ENCODE measurements at places on chromosomes 6 and 20. TPM values are rescaled to one million over a fixed set of nuclear protein-coding genes. Genes with fewer than 3 reads are reported as not detected.
A peak's percentile ranks its signal among the peaks of the same experiment; 100 is the strongest.

DNA sequence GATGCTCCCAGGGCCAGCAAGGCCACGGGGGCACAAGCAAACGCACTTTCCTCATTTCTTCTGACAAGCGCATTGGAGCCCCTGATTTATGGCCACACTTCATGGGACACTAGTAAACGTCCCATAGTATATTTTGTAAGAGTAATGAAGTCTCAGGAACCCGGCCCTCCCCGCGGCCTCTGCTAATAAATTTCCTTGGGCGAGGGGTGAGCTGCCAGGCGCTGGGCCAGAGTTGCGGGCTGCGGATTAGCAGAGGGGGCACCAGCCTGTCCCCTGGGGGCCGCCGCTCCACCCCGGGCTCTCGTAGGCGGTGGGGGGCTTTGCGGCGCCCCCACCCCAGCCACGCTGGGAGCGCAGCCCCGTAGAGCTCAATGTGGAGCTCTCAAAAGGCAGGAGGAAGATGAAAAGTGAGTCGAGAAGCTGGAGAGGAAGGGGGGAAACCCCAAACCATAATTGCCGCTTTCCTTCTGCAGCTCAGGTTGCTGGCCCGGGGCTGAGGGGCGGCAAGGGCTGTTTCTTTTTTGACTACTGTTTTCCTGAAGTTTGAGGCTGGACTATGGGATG lies 173.6 kb downstream of the CDC5L start:
- H3K4me1 ChIP-seq, result peaks cover 11% of the 10 kb centered on the region
- no peak overlapping the region for H3K27ac ChIP-seq
- no peaks in the 10 kb centered on the region for H3K36me3 ChIP-seq
- H3K4me3 ChIP-seq, result no peak overlapping the region
- no peaks in the 10 kb centered on the region for H3K27me3 ChIP-seq
- DNase-seq, result no peak

DNA sequence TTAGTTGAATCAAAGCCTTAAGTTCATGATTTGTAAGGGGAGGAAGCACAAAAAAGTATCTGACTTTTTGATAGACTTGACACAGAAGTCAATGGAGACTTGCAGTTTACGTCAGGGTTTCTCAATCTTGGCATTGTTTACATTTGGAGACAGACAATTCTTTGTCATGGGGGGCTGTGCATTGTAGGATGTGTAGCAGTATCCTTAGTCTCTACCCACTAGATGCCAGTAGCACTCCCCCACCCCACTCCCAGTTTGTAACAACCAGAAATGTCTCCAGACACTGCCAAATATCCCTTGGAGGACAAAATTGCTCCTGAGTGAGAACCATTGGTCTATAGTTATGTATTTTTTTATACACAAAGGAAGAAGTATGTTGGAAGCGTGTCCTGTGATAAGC lies 434.1 kb downstream of the RFPL4B start:
- no peaks in the 10 kb centered on the region for H3K36me3 ChIP-seq
- H3K27me3 ChIP-seq, result no peaks in the 10 kb centered on the region
- H3K4me1 ChIP-seq, result no peaks in the 10 kb centered on the region
- H3K27ac ChIP-seq, result no peak overlapping the region

GGT7 gene
- 2.5 TPM for total RNA-seq

DNA sequence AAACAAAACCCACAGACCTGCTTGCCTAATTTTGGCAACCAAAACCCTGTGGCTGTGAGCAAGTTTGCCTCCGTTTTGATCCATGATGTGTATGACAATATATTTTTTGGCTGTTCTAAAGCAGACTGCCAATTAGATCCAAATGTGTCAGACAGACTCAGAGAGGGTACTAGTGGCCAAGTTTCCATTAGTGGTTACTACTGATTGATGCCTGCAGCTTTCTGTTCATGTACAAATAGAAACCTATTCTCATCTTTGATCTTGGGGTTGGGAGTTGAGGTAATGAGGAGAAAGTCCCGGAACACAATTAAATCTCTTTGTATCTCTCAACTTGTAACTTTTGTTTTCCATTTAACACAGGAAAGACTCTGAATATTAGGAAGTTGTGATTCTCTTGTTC lies 100.9 kb downstream of the RNF144B start:
- peak overlapping the region; percentile 1 for H3K27ac ChIP-seq
- H3K27me3 ChIP-seq, result no peaks in the 10 kb centered on the region
- H3K36me3 ChIP-seq, result no peaks in the 10 kb centered on the region
- peak; percentile 32 for DNase-seq
- H3K4me1 ChIP-seq, result peaks cover 31% of the 10 kb centered on the region
- H3K4me3 ChIP-seq, result no peak overlapping the region

DNA sequence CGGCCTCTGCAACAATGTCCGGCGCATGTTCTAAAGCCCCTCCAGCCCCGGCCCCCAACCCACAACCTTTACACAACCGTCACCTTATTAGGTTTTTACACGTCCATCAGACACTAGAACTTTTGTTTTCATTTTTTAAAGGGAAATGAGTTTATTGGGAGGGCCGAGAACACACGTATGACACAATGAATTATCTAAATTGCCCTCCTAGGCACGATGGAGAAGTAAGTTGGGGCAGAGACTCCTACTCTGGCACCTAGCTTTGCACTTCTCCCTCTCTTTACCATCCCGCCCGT lies 1.2 kb upstream of the DLL1 start:
- peaks cover 14% of the 10 kb centered on the region for H3K4me1 ChIP-seq
- H3K36me3 ChIP-seq, result peaks cover 5% of the 10 kb centered on the region
- no peak overlapping the region for H3K27ac ChIP-seq
- H3K4me3 ChIP-seq, result peak overlapping the region; percentile 67
- H3K27me3 ChIP-seq, result peaks cover 74% of the 10 kb centered on the region

DNA sequence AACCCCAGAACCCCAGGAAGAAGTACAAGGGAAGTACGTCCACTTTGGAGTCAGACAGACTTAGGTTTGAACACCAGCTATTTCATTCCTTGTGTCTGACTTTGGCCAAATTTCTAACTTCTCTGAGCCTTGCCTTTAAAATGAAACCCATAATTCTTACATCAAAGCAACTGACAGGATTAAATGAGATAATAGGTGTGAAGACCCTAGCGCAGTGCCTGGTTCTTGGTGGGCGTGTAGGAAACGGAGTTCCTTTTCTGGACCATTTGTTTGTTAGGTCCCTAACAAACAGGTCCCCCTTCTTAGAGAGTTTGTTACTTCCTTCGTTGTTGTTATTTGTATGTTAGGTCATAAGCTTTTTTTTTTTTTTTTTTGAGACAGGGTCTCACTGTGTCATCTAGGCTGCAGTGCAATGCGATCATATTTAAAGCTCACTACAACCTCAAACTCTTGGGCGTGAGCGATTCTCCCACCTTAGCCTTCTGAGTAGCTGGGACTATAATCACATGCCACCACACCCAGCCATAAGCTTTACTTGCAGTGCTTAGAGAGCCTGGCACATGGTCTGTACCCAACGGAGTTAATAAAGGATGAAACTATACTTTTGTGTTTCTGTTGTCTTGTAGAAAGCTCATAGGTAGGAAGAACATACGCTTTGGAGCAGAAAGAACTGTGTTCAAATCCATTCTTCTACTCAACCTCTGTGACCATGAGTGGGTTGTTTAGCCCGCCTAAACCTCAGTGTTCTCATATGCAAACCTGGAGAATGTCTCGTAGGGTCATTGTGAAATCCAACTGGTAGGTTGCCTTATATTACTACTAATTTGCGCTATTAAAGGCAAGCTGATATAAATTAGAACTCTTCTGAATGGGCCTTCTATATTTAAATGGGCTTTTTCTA lies 21.8 kb upstream of the MROH8 start:
- no peaks in the 10 kb centered on the region for H3K4me1 ChIP-seq
- no peak overlapping the region for H3K4me3 ChIP-seq
- DNase-seq, result no peak
- H3K27me3 ChIP-seq, result no peaks in the 10 kb centered on the region
- H3K36me3 ChIP-seq, result peaks cover 78% of the 10 kb centered on the region
- peak overlapping the region; percentile 62 for H3K27ac ChIP-seq

- H3K27me3 ChIP-seq, result no peaks in the 10 kb centered on the region
- H3K4me3 ChIP-seq, result peak within 1 kb of the TSS; percentile 73
Observed at GRCh38 chr6:55578537-55579363, at the start of gene HMGCLL1. TSS of gene HMGCLL1 (minus strand) at chr6:55579192. CDS start at chr6:55579055, 137 bp downstream.

- peaks cover 6% of the 10 kb centered on the region for H3K4me1 ChIP-seq
- H3K27me3 ChIP-seq, result no peaks in the 10 kb centered on the region
Observed at GRCh38 chr6:2734488-2735166, 16.1 kb downstream of the MYLK4 start.

GRCh38 chr6:168823397-168824212 lies 382.6 kb downstream of the SMOC2 start:
- H3K4me3 ChIP-seq, result no peak overlapping the region
- no peak for DNase-seq
- no peak overlapping the region for H3K27ac ChIP-seq
- H3K36me3 ChIP-seq, result no peaks in the 10 kb centered on the region
- H3K4me1 ChIP-seq, result no peaks in the 10 kb centered on the region

CLVS2 gene
- not detected for total RNA-seq

DNA sequence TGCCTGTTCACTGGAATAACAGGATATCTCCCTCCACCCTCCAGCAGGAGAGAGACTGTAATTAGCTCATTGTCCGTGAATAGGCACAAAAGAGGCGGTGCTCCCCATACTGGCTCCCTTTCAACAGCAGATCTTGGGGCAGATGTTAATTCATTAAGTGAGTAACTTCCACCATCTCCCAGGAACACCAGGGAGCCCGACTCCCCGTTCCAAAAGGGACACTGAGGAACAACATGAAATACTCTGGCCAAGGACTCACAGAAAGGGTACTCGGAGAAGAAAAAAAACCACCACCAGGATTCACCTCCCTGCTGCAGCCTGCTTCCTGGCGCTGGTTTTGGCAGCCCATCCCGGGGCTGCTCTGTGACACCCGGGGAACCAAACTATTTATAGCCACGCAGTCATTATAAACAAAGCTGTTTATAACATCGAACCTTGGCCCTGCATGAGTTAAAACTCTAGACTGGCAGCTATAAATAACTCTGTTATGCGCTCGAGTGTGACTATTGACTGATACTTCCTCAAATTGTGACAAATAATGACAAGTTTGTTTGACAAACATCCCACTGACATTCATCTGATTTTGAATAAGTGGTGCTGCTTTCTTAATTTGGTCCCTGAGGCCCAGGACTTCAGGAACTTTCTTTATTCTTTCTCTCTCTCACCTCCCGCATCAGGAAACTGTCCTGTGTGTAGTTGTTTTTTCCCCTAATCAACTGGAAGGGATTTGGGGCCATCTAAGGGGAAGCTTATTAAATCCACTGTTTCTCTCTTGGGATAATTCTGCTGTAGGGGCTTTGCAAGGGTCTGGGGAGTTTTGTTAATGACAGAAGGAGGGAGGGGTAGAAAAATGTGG lies 521.6 kb downstream of the CD83 start:
- H3K27ac ChIP-seq, result no peak overlapping the region
- no peak overlapping the region for H3K4me3 ChIP-seq
- peak; percentile 11 for DNase-seq
- H3K4me1 ChIP-seq, result no peaks in the 10 kb centered on the region

DNA sequence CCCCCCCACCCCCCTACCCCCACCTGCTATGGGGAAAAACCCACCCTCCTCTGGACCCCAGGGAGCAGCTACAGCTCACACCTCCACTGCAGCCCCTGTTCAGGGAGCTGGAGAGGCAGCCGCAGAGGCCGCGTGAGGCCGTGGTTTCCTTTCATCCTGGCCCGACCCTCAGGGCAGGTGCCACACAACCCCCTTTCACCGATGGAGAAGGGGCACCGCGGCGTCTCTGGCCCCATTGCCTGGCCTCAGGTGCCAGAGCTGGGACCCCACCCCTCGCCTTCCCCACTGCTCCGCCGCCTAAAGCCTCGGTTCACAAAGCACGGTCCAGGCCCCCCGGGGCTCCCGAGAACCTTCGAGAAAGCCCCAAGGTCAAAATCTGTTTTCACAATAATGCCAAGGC lies 11.8 kb upstream of the KCNQ2 start:
- no peak overlapping the region for H3K4me3 ChIP-seq
- H3K4me1 ChIP-seq, result peaks cover 17% of the 10 kb centered on the region
- H3K36me3 ChIP-seq, result no peaks in the 10 kb centered on the region
- H3K27me3 ChIP-seq, result peaks cover 36% of the 10 kb centered on the region
- DNase-seq, result no peak

DNA sequence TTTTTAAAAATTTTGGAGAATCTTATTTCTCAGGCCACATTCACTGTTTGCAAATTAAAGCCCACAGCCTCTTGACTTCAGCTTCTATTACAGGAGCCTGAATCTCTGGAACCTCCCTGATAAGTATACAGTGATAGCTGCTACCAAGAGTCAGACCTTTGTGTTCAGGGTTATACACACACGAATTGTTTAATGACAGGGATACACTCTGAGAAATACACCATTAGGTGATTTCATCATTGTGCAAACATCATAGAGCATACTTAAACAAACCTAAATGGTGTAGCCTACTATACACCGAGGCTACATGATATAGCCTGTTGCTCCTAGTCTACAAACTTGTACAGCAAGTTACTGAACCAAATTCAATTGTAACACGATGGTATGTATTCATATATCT lies 473.9 kb downstream of the PKHD1 start:
- no peaks in the 10 kb centered on the region for H3K27me3 ChIP-seq
- no peaks in the 10 kb centered on the region for H3K36me3 ChIP-seq
- H3K27ac ChIP-seq, result no peak overlapping the region
- no peak for DNase-seq

DNA sequence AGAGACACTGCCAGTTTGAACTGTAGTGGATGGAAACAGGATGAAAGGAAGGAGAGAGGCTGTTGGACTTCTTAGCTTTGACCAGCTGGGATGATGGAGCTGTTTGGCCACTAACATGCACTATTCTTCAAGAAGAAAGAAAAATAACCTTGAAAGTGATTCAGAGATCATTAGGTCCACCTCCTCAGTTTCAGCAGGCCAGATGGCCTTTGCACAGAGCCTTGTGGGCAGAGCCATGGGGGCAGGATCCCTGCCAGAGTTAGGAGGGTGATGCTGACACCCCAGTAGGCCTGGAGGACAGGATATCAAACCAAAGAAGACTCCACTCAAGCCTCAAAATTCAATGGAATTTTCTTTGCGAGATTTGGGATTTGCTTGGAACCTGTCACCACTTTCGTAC lies 74.5 kb upstream of the TMEM181 start:
- peaks cover 25% of the 10 kb centered on the region for H3K36me3 ChIP-seq
- DNase-seq, result no peak
- H3K4me3 ChIP-seq, result no peak overlapping the region

TMEM170B gene
- total RNA-seq, result 0.70 TPM

DNA sequence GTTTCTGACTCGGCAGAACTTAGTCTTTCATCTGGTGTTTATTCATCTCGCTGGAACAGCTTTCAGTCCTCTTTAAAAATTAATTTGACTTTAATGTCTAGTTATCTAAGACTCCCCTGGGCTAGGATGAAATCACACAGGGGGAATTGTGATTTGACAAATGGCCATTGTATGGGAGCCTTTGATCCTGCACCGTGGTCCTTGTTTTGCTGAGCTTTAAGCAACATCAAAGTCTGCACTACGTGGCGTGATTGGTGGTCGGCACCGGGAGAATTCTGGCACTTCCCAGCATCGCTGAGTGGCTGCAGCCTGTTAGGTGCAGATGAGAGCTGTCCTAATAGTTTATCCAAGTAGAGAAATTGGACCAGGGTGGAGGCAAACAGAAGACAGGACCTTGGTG lies 146.9 kb downstream of the TBC1D7 start:
- H3K27ac ChIP-seq, result no peak overlapping the region
- no peak overlapping the region for H3K4me3 ChIP-seq
- H3K4me1 ChIP-seq, result no peaks in the 10 kb centered on the region
- no peak for DNase-seq
- H3K27me3 ChIP-seq, result peaks cover 32% of the 10 kb centered on the region

All from MCF 10A (cell line).